ENCODE measurements at places on chromosomes 4 and X.

GRCh38 chr4:79757600-79757999 lies 315.4 kb downstream of the ANTXR2 start:
- no peak for DNase-seq

DNA sequence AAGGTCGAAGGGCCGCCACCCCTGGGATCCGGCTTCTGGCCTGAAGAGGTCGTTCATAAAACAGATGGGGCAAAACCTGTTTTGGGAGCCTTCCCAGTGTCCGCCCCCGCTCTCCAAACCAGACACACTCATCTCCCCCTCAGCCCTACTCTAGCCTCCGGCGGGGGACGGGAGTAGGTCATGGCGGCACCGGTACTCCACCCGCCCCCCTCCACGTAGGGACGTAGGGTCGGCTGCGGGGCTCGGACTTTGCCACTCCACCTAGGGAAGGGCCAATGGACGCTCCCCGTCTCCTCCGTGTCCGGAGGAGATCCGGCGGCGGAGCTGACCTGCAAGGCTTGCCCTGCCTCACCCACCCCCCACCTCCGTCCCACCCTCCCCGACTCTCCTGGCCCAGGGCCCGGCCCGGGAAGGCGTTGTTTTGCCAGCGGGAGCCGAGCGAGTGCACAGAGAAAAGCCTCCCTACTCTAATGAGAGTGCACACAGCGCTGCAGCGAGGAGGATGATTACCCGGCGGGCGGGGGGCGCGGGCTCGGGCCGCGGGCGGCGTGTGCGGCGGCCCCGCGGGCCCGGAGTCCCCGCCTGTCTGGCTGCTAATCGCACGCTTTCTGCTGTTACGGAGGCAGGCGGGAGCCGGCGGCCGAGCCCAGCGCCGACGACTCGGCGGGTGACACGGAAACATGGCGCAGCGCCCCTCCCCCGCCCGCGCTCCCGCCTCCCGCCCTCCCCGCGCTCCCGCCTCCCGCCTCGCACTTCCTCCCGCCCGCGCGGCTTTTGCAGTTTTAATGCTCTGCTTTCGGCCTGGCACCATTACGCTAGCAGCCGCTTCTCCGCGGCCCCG lies 8.3 kb upstream of the BCOR start:
- DNase-seq: peak; percentile 71

GRCh38 chr4:146436423-146437162 lies 85.1 kb downstream of the SLC10A7 start:
- DNase-seq: no peak

- no peak for DNase-seq
These were observed 198.8 kb downstream of the STIM2 start for GRCh38 chr4:27059446-27059845.

- no peak for DNase-seq
These were observed 1.1 kb upstream of the ETNPPL start for GRCh38 chr4:108763986-108764385.

GRCh38 chr4:53481586-53481985 lies 104.1 kb downstream of the FIP1L1 start:
- no peak for DNase-seq

DNA sequence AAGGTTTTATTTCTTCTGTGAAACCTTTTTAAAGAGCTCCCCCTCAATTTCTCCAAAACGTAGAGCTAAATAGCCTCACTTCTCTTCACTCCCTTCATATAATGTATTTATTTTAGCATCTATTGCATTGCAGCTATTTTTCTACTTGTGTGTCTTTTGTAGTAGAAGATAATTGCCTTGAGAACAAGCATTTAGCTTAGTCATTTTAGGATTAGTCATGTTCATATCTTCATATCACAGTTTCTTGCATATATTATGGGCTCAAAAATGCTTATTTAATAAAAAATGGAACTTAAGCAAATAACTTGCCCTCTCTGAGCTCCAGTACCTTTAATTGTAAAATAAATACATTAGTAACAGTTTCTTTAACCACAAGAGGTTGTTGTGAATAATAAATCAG lies 72.1 kb upstream of the SPANXC start:
- no peak for DNase-seq

DNA sequence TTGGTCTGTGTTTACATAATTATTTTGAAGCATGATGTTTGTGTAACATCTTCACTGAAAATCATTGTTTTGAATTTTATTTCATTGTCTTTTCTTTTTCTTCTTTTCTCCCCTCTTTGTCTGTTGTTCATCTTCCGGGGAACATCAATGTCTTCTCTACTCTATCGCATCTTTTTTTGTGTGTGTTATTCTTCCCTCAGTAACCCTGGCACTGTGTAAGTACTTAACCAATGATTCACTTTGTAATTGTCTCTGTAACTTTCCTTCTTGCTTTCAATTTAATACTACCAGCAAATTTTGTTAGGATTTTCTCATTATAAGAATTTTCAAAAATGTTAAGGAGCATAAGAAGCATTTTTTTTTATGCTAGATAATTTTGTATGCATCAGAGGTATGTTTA lies 130.8 kb downstream of the PDLIM5 start:
- DNase-seq: no peak

Measured in MM.1S (cell line).